Jurkat, Clone E6-1 (cell line): ENCODE measurements at places on chromosomes 11 and 22.

- DNase-seq = no peak
Observed at GRCh38 chr11:73281201-73281741, 9.1 kb downstream of the P2RY6 start.

- DNase-seq = no peak
Observed at GRCh38 chr11:81380395-81380794, 1353.3 kb downstream of the FAM181B start.

DNA sequence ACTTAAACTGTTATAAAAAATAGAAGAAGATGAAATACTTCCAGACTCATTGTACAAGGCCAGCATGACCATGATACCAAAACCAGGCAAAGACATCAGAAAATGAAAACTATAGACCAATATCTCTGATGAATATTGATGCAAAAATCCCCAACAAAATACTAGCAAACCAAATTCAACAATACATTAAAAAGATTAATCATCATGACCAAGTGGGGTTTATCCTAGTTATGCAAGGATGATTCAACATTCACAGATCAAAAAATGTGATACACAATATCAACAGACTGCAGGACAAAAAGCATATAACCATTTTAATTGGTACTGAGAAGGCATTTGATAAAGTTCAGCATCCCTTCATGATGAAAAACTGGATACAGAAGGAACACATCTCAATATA, 824.5 kb upstream of the RAG2 start:
- DNase-seq = no peak

GRCh38 chr22:44884562-44884961, 125.2 kb downstream of the PHF21B start:
- DNase-seq = no peak

- no peak for DNase-seq
Observed at GRCh38 chr11:115700981-115701875, 197.0 kb upstream of the CADM1 start.

DNA sequence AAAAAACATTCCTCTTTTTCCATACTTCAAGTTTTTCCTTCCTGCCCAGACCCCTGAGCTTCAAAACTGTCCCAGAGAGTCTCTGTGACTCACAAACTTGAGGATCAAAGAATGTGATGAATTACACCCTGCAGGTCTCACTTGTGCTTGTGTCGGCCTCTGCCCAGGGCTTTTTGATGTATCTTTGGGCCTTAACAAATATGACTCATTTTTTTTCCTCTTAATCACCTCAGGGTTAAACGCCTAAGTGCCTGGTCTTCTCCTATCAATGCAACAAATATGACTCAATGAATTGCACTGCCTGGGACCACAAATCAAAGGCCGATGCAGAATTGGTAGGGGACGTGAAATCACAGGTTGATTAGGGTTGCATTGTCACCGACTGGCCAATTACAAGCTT, 267.7 kb downstream of the LARGE1 start:
- DNase-seq = no peak

DNA sequence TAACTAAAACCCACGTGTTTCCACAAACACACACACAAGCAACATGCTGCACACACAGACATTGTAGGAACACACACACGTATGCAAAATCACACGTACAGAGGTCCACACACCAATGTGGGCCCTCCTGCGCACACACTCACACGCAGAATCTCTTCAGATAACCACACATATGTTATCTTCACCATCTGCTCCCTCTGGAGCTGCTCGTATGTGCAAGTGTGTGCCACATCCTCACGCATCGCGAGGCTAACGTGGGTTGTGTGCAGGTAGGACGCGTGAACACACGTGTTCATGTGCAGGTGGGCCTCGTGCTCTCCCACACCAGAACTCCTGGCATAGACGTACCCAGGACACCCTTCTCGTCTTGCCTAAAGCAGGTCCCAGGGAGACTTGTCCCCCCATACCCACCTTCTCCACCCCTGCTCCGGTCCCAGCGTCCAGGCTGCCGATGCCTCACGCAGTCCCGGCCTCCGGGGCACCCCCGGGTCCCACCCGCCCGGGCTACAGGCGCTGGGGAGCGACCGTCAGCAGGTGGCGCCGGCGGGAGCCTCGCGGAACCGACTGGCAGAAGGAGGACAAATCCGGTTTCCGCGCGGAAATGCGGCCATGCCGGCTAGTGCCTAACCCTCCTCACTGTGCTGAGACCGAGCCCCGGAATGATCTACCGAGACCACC, 10.3 kb upstream of the IGSF9B start:
- peak; percentile 55 for DNase-seq

DNA sequence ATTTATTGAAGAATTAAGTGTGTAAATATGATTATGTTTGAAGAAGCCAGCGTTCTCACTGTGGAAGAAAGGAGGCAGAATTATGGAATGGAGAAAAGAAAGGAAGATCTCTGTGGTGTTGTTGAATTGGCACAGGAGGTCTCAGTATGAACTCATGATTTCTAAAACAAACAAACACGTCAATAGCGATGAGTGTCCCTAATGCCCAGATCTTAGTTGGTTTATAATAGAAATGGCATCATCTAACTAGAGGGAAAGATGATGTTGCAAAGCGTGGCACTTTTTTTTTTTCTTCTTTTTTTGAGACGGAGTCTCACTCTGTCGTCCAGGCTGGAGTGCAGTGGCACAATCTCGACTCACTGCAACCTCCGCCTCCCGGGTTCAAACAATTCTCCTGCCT, 39.2 kb upstream of the SLN start:
- DNase-seq = no peak

- no peak for DNase-seq
Observed at GRCh38 chr22:48739348-48740085, 1088.2 kb downstream of the BRD1 start.
